GM19239 (cell line): ENCODE measurements at places on chromosomes 3 and 15.

DNA sequence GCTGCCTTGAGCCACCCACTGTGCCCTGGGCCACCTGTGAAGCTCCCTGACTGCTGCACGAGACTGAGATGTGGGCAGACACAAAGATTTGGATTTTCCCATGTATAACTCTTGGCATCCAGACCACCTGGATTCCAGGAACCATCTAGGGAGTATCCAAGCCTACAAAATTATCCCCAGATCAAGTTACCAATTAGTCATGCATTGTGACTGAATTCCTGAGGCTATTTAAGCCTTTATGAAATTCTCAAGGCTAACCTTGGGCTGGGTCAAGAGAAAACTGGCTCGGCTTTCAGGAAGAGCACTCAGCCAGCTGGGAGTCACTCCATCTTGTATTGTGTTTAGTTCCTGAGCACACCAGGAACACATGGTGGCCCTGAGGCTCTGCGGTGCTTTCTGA is 13.3 kb upstream of the ATP13A5 start:
- DNase-seq, result no peak

DNA sequence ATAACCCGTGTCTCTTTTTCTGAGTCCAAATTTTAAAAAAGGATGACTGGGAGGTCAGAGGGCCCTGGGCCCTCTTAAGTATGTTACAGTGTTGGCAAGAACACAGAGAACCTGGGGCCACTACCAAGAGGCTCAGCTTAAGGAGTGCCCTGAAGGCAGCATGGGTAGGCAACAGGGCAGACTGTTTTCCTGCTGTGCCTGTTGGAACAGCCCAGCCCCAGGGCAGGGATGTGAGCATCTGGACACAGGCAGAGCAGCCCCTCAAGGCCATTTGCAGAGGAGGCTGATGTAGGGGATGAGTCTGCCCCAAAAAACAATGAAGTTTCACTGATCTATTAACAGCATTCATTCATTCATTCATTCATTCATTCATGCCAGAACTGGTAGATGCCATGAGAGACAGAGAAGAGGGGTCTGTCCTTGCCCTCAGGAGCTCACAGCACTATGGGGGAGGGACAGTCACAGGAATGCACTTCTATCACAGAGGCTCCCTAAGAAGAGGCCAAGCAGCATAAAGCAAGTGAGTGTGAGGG is 2.2 kb upstream of the LTF start:
- no peak for DNase-seq

DNA sequence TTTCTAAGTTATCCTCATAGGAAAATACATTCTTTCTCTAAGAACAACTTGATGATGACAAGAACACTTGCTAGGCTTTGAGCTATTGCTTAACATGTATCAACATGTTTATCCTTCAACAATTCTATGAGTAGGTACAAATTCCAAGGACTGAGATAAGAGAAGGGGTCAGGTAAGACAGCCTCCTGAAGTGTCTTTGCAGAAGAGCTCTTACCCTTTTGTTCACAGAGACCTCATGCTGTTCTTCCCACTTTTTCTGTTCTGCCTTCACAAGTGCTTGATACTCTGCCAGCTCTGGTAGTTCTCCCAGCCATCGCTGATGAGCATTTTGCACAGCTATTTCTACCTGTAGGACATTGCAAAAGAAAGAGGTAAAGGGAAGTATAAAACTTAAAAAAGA is 50.9 kb downstream of the CEP152 start:
- no peak for DNase-seq

DNA sequence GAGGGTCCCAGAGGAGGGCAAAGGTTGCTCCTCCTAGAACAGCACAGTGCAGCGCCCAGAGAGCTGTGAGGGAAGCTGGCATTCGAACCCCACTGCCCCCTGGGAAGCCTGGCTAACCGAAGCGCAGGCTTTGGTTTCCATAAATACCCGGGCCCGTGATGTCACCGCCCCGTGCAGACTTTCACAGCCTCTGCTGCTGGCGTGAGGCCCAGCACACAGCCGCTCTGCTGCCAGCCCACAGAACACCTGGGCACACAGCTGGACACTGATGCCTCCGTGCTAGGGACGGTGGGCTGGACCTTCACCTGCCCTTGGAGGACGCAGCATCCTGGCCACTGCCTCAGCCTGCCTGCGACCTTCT is 1.0 kb downstream of the IQSEC1 start:
- DNase-seq, result peak; percentile 48

DNA sequence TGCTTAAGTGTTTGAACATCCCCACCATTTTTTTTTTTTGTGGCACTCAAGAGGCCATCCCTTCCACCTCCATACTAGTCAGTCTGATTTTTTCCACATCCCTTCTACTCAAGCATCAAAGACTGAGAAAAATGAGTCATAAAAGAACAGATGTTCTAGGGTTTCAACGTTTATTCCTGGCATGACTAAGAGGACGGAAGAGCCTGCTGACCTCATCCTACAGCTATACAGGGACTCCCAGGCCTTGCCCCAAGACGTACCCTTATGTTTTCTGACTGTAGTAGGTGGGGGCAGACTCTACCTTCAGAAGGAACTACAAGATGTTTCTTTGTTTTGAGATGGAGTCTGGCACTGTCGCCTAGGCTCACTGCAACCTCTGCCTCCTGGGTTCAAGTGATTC is 3.3 kb upstream of the ITPKA start:
- DNase-seq, result no peak

- DNase-seq, result no peak
These were observed 77.4 kb upstream of the SLCO3A1 start for GRCh38 chr15:91776104-91776503.

- DNase-seq, result no peak
These were observed 157.4 kb downstream of the SSR3 start for GRCh38 chr3:156397534-156397933.

- no peak for DNase-seq
These were observed 8.6 kb downstream of the GABRR3 start for GRCh38 chr3:98026425-98027084.

DNA sequence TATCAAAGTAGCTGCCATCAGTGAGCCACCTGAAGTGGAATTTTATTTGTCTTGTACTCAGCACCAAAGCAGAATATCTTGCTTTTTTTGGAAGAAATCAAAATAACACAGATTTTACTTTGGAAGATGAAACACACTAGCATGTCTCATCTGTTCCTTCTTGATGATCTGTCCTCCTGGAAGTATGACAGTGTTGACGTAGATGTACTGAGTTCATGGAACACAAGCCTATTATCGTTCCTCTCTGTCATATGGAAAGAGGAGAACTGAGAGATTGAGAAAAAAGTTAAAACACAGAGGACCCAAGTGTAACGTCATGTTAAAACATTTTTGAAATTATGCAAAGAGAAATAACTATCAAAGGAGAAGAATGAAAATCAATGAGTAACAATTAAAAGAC is 340.2 kb downstream of the ROBO2 start:
- no peak for DNase-seq

DNA sequence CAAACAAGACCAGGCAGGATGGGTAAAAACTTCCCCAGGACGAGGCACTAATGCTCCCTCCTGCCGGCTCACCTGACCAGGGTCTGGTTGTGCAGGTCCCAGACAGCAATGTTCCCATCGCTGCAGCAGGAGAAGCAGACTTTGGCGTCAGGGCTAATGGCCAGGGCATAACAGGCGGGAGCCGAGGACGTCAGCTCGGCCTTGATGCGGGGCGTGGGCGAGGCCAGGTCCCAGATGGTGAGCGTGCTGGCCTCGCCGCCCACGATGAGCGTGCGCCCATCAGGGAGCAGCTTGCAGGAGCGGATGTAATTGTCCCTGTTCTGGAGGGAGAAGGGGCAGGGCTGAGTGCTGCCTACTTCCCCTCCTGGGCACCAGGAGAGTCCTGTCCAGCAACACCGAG is 43.4 kb downstream of the TLE3 start:
- no peak for DNase-seq

DNA sequence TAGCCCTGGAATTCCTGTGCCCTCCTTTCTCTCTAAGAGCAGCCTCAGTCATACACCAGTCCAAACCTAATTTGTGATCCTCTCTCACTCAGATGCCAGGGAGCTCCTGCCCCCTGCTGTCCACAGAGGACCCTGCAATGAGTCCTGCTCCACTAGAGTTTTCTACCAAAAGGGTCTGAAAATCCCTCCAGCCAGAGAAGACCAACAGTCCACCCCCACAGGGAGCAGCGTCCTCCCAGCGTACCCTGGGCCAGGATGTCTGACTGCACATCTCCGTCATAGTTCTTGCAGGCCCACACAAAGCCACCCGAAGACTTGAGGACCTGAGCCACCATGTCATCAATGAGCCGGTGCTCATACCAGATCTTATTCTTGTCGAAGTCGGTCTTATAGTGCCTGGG is 15.4 kb downstream of the IDH2 start:
- DNase-seq, result peak; percentile 61

DNA sequence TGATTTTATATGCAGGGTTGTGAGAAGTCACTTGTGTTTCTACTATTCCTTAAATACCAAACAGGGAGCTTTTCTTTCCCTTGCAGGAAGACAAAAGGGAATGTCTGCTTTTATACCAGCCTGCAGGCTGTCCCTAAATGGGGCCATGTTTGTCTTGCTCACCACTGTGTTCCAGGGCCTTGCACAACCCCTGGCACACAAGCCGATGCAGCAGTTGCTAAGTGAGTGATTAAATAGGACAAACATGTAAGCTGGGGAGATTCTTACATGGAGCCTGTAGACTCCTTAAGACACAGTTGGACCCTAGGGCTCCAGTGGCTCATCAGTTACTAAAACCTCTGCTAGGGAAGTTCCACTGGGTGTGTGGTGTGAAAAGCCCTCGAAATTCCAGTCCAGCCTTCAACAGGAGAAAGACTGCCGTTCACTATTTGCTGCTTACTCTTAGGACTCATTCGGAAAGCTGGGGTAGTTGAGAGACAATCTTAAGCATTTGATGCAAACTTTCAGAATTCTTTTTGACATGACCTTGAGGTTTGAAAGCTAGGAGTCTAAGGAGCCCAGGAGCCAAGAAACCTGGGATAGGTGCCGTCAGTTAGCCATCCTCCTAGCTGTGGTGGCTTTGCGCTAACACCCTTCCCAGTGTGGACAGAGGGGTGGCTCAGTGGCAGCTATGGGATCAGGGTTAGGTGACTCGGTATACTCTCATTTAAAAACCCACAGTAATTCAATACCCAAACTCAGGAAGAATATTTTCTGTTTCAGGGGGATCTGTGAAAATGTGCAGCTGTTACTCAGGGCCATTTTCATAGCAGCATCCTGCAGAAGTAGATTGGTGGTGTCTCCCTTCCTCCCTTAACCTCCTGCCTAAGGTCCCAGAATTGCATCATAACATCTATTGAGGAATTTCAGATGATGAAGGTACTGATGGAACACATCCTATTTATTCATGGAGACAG is 39.1 kb downstream of the SYNM start:
- DNase-seq, result no peak

DNA sequence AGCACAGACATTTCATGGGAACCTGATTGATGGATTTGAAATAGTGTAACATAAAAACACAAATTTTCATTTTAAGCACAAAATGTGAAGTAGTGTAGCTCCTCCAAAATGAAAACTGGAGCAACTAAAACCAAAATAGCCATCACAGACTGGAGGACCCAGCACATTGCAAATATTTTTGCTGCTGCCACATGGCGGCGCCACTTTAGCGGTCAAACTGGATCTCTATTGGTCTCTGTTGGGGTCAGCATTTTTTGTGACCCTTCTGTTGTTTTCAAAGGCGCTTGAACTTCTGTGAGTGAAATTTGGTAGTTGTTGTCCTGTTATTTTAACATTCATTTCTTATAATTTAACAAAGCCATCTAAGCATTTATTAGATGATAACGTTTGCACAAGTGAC is 259.9 kb downstream of the IL20RB start:
- no peak for DNase-seq

DNA sequence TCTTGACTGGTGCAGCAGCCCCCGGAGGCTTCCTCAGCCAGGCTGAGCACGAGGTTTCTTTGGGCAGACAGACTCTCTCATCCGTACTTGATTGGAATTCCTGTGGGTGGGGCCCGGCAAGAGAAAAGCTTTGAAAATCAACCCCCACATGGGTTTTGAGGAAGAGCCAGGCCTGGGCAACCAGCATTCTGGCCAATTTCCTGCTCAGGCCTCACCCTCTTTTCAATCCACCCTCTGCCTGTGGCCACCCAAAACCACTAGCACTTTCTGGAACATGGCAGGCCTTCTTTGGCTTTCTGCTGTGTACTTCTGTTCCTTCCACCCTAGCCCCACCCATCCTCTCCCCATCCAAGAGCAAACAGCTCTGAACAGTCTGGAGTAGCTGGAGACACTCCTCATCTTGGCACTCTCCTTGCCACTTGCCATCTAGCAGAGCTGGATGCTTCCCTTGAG is 5.9 kb downstream of the MYO5C start:
- DNase-seq, result no peak

GRCh38 chr15:80588801-80589200 is 106.3 kb upstream of the ABHD17C start:
- no peak for DNase-seq

- DNase-seq, result no peak
These were observed 351.2 kb downstream of the LPP start for GRCh38 chr3:188505151-188505550.

GRCh38 chr3:46065294-46065705 is 38.0 kb upstream of the XCR1 start:
- no peak for DNase-seq

GRCh38 chr15:99984491-99985243 is 251.4 kb upstream of the LYSMD4 start:
- no peak for DNase-seq

DNA sequence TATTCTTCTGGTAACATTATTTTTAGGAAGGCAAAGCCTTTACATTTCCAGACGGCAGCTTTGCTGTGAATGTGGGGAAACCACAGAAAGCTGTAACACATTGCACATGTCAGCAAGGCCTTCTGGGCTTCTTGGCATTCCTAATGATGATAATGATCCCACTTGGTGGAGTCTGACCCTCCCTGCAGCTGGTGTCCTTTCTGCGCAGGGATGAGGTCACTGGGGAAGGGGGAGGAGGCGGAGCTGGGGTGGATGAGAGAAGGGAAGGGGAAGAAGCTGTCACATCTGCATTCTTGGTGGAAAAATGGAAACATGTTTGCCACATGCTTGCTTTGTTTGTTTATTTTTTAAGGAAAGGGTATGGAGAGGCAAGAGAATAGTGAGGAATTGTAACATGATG is 68.6 kb downstream of the FILIP1L start:
- no peak for DNase-seq

DNA sequence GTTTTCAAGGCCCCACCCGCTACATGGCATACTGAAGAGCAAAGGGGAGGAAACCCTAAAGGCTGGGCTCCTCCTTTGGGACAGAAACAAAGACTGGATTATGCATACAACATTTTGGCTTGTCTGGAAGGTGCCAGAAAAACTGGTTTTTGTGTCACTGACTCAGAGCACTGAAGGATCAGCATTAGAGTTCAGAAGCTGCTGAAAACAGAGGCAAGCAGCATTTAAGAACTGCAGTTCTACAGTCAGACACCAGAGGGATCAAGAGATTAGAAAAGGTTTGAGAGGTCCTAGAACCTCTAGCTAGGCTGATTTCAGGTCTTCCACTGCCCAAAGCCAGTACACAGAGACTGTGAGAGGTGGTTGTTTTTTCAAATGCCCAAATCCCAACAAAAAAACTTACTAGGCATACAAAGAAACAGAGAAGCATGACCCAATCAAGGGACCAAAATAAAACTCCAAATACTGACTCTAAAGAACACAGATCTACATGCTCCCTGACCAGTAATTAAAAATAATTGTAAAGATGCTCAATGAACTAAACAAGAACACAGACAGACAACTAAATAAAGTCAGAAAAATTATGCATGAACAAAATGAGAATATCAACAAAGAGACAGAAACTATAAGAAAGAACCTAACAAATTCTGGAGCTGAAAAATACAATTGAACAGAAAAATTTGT is 91.2 kb downstream of the SENP2 start:
- peak; percentile 69 for DNase-seq
